Stimulated activated CD8-positive, alpha-beta memory T cell treated with anti-CD3 and anti-CD28 coated beads, Interleukin-4, amount 100 ng/mL, for 1 hour (primary cell): ENCODE measurements at places on chromosomes 3 and 15.

GRCh38 chr3:127417709-127418559 lies 130.1 kb upstream of the PRR20G start:
- no peak for DNase-seq

- no peak for DNase-seq
Observed at GRCh38 chr3:51711352-51712037, 4.6 kb downstream of the GRM2 start.

GRCh38 chr3:54660714-54661132 lies 267.1 kb downstream of the LRTM1 start:
- no peak for DNase-seq

- no peak for DNase-seq
Observed at GRCh38 chr3:7546253-7546652, 685.3 kb downstream of the GRM7 start.

- DNase-seq = no peak
Observed at GRCh38 chr3:133393691-133394474, 6.0 kb upstream of the BFSP2 start.

DNA sequence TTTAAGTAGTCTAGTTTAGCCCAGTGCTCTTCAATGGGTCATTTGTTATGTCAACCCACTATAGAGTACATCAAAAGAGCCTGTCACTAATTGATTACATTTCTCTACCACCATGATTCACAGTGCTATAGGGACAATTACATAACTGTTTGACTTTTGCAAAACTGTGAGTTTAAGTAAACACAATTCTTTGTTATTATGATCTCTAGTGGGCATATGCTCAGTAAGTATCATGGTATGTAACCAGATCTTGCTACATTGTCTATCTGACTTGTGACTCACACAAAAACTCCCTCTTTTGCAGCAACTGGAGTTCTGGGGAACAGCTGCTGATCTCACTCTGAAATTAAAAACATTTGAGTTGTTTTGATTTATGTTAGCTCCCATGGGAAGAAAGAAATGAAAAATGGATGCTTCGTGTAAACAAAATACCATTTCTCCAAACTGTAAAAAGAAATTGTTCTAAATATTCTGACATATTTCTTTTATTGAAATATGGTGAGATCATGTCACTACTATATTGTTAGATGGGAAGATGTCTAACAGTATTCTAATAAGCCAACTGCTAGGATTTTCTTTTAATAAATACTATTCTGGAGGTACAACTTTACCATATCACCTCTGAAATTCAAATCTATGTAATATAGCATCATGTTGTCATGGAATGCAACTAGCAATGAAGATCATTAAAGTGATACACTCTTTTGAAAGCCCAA lies 470.4 kb downstream of the ROBO1 start:
- no peak for DNase-seq

DNA sequence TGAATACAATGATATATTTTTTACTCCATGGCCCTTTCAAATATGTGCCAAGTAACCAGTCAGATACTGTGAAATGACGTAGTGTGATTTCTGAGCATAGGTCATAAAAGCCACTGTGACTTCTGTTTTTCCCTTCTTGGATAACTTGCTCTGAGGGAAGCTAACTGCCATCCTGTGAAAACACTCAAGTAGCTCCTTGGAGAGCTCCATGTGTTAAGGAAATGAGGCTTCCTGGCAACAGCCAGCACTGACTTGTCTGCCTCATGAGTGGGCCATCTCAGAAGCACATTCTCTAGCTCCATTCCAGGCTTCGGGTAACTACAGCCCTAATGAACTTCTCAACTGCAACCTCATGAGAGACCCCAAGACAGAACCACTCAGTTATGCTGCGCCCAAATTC lies 9.5 kb upstream of the CCDC80 start:
- DNase-seq = no peak

DNA sequence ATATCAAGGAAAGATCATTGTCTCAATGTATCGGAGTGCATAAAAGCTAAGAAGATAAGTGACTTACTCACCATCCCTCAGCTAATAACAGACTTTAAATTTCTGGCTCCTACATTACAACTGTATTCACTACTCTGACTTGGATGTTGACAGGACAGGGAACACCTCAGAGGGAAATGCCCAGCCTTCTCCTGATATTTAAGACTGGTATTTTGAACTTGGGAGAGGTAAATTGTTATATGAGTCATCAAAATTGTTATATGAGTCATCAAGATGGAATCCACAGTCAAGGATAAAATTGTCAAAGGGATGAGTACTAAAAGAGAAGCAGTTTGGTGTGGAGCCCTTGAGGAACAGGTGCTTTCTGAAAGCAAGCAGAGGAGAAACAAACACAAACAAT lies 961.4 kb downstream of the VGLL3 start:
- DNase-seq = no peak

DNA sequence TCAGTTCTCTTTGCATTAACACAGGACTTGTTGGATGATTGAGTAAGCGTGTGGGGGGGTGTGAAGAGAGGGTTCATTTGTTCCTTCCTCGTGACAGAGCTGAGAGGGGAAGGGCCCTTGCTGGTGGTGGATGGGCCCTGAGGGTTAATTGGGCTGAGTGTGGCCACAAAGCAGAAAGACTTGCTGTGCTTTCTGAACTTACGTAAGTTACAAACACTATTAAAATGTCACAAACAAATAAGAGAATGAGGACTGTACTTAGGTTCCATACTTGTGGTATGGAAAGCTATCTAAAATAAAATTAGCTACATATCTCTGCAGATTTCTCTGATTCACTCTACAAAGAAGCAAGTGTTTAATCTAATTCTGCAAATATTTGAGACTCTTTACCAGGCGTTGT lies 231.3 kb downstream of the LPP start:
- DNase-seq = no peak

DNA sequence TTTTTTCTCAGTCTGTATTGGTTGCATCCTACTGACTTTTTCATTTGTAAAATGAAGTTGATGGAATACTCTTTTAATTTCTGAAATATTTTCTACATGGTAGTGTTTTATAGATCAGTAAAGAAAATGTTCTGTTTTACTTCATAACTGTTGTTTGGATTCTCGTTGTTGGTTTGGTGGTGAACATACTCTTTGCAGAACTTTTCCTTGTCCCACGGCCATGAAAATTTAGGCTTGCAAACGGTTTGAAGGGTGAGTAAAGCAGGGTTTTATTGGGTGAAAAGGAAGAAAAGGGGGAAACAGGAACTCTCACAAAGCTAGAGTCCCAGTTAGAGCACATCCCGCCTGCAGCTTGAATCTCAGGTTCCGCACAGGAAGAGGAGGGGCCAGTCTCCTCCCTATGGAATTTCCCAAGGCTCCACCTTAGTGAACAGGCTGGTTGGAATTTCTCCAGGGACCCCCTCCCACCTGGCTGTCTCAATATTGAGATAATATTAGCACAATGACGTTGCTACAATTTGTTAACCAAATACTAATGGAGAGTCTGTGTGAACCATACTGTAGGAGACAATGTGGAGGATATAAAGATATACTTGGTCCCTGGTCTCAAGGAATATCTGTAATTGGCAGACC lies 5.6 kb downstream of the PDCD6IP start:
- no peak for DNase-seq

DNA sequence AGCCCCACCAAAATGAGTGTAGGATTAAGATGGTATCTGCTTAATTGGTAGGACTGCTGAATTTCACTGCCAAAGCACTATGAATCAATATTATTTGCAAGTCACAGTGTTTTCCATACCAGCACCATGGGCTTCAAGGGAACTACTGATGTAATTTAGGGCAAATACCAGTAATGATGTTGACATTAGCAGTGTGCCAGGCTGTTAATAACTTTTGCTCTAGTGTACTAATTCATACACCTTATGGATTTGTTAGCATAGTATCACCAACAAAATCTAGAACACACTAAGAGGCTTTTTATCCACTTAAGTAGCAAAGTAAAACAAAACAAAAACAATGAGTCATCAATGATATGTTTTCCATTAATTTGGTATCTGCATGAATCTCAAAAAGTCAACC lies 888.2 kb downstream of the CADM2 start:
- no peak for DNase-seq

- no peak for DNase-seq
Observed at GRCh38 chr15:25863111-25863967, at the start of gene ATP10A. Gene ATP10A, minus strand, starts transcription at chr15:25863327. Its CDS starts 231 bp downstream, at chr15:25863096.

- no peak for DNase-seq
Observed at GRCh38 chr3:192904632-192905289, 12.9 kb downstream of the MB21D2 start.

DNA sequence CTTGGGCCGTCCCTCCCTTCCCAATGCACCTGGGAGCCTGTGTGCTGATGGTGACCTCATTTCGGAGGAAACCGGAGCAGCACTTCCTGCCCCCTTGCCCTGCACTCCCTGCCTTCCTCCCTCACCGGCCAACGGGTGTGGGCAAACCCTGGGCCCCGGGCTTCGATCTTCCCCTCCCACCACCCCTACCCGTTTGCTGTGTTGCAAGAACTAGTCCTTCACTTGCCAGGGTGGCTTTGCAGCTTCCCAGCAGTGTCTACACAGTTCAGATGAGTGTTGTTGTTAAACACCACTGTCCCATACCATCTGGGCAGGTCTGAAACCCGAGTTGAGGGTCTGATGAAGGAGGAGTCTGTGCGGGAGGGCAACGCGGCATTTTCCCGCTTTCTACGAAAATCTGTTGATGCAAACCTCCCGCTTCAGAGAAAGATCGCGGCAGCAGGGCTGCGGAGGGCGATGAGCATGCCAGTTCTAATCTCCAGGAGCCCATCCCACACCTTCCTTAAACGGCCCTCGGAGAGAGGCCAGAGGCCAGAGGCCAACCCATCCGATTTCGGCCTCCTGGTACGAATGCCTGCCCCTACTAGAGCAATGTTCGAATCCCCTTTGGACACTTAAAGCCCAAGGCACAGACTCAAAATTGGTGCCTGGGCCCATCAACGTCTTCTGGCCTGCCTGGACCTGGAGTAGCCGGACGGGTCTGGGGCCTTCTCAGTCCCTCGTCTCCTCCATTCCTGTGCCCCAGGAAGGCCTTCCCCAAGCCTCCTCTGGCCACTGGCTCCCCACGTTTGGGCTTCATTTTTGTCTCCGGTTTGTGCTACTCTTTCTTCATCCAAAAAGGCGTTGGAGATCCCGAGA lies 35.7 kb upstream of the POLG start:
- DNase-seq = no peak

- DNase-seq = no peak
Observed at GRCh38 chr3:128504533-128504915, 11.5 kb upstream of the GATA2 start.

DNA sequence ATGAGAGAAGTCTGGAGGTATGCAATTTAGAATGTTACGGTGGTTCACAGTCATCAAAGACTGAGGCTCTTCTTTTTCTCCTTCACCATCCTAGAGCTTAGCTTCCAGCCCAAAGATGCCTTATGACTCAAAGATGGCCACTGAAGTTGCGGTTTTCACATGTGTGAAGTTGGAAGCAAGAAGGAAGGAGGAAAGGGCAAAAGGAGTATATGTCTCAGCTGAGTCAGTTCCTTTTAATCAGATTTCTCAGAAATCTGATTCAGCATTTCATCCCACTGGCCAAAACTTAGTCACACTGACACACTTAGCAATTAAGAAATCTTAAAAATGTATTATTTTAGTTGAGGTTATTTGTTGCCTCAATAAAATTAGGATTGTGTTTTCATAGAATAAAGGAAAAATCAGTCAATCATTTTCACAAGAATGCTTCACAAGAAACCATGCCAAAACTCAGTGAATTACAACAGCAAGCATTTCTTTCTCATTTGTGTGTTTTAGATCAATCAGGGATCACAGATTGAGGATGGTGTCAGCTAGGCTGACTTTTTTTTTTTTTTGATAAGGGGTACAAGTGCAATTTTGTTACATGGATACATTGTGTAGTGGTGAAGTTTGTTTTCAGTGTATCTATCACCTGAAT lies 211.1 kb upstream of the GADL1 start:
- DNase-seq = no peak
